ENCODE measurements at places on chromosomes 7 and 10.

GRCh38 chr7:52584041-52584440 is 451.4 kb upstream of the POM121L12 start:
- no peak for DNase-seq

- DNase-seq: no peak
These were observed 45.1 kb downstream of the ZMIZ1 start for GRCh38 chr10:79113827-79114226.

DNA sequence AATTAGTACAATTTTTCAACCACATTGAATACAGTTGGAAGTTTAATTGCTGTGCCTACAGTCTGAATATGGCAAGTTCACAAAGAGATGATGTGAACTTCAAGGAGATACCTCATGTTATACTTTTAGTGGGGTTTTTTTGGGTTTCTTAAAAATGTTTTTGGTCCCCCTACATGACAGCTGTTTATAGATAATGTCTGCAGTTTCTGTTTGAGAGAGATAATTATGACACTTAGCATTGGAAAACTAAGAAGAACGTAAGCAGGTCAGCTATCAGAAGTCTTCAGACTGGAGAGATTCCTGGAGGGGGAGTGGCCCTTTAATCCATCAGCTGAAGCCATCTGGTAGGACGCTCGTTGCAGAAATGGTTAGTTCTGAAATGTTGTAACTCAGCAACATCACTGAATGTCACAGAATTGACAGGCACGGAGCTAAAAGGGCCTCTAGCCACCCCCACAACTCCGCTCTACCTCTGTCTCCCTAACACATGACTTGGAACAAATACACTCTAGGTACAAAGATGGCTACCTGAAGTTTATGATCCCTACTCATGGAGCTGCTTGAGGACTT is 29.0 kb downstream of the TIMM23 start:
- DNase-seq: no peak

DNA sequence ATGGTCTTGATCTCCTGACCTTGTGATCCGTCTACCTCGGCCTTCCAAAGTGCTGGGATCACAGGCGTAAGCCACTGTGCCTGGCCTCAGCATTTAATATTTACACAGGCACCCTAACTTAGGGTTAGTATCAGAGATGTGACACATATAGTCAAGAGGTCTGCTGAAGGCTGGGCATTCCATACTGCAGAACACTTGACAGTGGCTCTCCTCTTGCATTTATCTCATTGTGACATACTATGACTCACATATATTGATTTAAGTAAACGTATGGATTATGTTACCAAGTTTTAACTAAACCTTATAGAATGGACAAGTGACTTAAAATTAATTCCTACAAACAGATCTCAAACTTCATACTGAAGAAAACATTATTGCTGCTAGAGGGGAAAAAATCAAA is 36.6 kb downstream of the BRAF start:
- DNase-seq: no peak

GRCh38 chr10:69969977-69970376 is 82.7 kb upstream of the MACROH2A2 start:
- no peak for DNase-seq

- no peak for DNase-seq
These were observed 2.3 kb downstream of the IL6 start for GRCh38 chr7:22729180-22729825.

DNA sequence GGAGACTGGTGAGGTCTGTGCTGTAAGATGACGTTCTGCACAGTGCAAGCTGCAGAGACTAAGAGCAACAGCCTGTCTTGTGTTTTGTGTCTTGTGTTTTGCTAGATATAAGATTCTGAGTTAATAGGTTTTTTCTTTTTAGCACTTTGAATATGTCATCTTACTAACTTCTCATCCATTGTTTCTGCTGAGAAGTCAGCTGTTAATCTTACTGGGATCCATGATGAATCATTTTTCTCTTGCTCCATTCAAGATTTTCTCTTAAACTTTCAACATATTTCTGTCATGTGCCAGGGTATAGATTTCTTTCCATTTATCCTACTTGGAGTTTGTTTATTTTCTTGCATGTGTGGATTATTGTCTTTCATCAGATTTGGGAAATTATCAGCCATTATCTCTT is 290.3 kb downstream of the CELF2 start:
- no peak for DNase-seq

DNA sequence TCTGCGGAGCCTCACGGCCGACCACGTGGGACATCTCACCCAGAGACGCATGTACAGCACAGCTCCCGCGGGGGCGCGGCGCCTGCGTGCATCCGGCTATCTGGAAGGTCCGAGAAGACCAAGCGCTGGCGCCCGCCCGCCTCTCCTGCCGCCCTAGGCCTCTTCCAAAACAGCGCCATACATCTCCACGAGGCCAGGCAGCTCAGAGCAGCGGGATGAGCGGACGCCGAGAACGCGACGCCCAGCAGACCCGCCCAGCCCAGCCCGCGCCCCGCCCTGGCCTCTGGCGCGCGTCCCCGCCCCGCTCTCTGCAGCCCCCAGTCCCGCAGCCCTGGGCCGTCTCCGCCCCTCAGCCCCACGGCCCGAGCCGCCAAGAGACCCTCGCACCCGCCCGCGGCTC is 20.3 kb upstream of the LANCL2 start:
- DNase-seq: no peak

DNA sequence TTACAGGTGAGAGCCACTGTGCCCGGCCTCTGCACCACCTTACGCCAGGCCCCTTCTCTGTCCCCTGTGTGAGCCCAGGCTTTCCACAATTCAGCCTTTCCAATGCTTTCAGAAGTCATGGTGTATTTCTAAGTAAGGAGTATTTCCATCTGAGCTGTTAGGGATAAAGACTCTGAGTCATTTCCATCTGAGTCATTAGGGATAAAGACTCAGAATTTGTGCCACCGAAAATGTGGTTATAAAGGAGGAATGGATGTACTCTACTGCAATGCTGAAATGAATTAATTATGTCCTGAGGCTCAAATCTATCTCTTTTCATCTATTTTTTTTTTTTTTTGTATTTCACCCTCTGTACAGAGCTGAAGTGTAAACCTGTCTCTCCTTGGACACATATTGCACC is 84.0 kb downstream of the GATA3 start:
- no peak for DNase-seq

DNA sequence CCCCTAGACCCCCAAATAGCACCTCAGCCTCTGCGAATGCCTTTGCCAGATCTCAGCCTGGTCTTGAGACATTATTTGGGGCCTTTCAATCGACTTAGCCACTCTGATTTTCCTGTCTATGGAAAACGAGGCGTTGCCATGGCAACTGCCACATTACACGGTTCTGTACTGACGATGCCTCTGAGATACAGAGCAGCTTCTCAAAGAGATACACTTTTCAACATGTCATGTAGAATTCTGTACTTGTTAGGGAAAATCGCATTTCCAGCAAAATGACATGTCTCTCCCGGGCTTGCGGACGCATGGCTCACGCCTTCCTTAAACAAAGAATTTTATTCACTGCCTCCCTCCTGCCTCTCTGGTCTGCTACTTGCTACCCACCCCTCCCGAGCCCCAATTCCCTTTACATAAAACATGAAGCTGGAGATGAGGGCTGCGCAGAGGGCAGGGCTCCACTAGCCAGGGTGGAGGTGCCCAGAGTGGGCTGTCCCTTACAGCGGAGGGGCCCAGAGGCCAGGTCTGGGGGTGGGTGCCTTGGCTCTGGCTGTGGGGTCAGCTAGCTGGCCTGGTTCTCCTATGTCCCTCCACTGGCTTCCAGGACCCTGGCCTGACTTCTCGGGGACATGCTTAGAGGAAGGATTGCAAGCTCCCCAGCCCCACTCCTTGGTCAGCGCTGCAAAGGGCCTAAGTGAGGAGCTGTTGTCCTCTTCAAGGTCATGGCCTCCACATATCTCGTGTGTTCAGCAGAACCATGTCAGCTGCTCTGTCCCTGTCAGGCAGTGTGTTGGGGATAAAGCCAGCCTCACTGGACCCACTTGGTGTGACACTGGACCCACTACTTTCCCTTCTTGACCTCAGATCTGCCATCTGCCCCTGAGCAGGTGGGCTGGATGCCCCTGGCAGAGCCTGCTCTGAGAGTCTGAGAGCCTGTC is 342.5 kb downstream of the RPS24 start:
- no peak for DNase-seq

- DNase-seq: no peak
These were observed 280.8 kb upstream of the LRGUK start for GRCh38 chr7:133846203-133846945.

DNA sequence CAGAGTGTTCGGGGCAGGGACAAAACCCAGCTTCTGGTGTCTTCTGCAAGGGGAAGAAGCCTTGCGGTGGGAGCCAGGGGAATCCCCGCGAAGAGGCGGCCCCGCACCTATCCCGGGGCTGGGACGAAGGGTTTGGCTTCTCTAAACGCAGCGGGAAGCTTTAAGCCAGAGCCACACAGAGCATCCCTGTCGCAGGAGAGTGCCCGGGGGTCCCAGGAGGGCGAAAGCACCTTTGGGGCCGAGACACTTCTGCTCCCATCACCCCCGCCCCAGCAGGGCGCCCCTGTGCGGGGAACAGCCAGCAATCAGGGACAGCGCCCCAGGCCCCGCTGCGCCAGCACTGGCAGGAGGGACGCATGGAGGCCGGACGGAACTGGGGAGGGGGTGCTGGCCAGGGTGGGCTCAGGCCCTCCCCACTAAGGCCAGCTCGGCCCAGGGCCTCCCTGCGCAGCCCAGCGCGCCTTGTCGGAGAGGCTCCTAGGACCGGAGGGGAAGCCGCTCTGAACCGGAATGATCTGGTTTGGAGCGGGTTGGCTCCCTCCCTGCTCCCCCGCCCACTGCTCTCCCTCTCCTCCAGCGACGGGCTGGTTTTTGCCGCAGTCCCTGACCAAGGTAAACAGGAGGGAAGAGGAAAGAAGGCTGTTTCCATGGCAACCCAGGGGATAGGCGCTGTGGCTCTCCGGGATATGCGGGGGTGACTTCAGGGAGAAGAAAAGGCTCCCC is 63.9 kb downstream of the TMEM209 start:
- DNase-seq: no peak

- DNase-seq: no peak
These were observed 152.6 kb upstream of the FZD8 start for GRCh38 chr10:35794703-35795102.

DNA sequence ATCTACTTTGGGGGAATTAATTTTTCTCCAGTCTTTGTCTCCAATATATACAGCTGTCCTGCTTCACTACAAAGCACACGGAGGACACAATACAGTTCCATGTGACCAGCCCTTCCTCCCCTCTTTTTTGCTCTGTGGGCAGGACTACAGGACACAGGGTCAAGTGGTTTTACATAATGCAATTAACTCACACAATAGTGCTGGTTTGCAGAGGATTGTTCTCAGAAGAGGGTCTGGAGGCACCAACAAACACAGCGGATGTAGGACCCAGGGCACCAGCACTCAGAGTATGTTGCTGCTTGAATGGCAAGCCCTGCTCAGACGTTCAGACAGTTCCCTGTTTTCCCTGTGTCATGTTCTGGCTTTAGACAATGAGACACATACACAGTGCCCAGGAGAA is 52.0 kb upstream of the NPTX2 start:
- no peak for DNase-seq

DNA sequence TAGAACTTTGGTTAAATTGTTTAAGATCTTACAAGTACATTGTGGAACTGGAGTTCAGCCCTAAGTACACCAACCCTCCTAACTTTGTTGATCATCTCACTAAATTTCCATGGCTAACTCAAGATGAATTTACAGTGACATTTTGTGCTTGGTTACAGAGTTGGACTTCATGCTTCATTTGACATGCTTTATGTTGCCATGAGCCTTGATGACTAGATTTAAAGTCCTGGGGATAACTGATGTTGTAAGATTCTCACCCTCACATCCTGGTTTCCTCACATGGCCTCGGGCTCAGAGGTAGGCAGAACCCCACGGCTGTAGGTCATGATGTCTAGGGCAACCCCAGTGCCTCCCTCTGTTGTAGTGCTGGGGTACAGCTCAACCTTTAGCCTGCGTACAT is 397.2 kb upstream of the IGFBP3 start:
- DNase-seq: no peak

DNA sequence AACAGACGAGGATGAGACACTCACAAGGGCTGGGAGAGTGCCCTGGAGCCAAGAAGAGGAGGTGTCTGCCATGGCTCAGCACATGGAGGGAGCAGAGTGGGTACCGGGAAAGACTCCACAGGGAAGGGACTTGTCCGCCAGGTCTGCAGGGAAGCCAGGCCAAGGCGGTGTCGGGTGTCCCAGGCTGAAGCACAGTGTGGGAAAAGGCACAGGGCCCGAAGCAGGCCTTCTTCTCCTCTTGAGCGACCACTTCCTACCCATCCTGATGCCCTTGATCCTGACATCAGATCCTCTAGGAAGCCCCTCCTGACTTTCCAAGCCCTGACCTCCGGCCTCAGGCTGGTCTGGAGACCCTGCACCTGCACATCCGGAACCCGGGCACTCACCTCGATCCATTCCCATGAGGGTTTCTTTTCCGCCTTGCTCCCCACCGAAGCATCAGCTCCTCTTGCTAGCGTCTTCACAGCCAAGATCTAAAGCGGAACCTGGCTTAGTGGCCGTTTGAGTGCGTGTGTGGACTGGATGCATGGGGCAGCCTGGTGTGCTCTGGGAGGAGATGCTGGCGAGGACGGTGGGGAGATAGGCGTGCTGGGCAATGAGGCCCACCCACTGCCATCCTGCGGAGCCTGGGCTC is 8.5 kb downstream of the CALML3 start:
- DNase-seq: no peak

GRCh38 chr10:49151025-49151445 is 17.2 kb upstream of the FAM170B start:
- DNase-seq: no peak

- no peak for DNase-seq
These were observed at the start of gene PLXDC2 for GRCh38 chr10:19816411-19817230. PLXDC2 (plus strand) TSS chr10:19816432.

GRCh38 chr7:20307119-20307518 is 23.6 kb upstream of the ITGB8 start:
- DNase-seq: no peak

DNA sequence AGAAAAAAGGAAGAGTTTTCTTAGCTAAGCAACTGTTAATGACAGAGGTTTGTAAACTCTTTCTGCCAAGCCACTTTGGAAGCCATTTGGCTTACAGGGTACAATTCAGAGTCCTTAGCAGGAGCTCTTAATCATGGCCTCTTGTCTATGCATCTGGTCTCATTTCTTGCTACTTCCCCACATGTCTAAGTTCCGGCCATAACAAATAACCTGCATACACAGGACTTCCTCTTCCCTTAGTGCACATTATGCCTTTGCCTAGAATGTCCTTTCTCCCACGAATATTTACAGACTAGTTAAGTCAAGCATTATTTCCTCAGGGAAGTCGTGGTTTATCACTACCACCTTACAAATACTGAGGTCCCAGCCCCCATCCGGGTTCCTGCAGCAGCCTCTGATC is 8.6 kb upstream of the UPF2 start:
- DNase-seq: no peak

Data from activated T-helper 1 cell treated with Interleukin-2 at 50 U/mL for 16 hours (primary cell).